ENCODE measurements at places on chromosomes 13 and 19. TPM values are rescaled to one million over a fixed set of nuclear protein-coding genes. Genes with fewer than 3 reads are reported as not detected.

The KLHL1 gene
- 69.3 TPM for total RNA-seq

The MED26 gene
- total RNA-seq, result 4.2 TPM

The CD70 gene
- not detected for total RNA-seq

The SUGT1 gene
- 65.9 TPM for total RNA-seq

The ZNF850 gene
- total RNA-seq, result 6.4 TPM

The ZNF208 gene
- 23.4 TPM for total RNA-seq

The EPSTI1 gene
- total RNA-seq, result 2.0 TPM

The KCNC3 gene
- 2.2 TPM for total RNA-seq

The MIR17HG gene
- 11.3 TPM for total RNA-seq

The JAK3 gene
- total RNA-seq, result 0.98 TPM

The PTH2 gene
- total RNA-seq, result not detected

The CEACAM1 gene
- total RNA-seq, result not detected

The IRGC gene
- total RNA-seq, result not detected

The RASAL3 gene
- total RNA-seq, result 0.25 TPM

The SCEL gene
- 0.25 TPM for total RNA-seq

The TBCB gene
- 274 TPM for total RNA-seq

The SH2D3A gene
- total RNA-seq, result under 0.01 TPM

The ZNF177 gene
- total RNA-seq, result 10.1 TPM

The CKM gene
- total RNA-seq, result not detected

The SLC46A3 gene
- total RNA-seq, result 2.2 TPM

The PRODH2 gene
- not detected for total RNA-seq

The NXNL1 gene
- total RNA-seq, result not detected

The EFNB2 gene
- 73.0 TPM for total RNA-seq

The ZNF575 gene
- 0.49 TPM for total RNA-seq

The PABPC3 gene
- total RNA-seq, result 0.25 TPM

Data from temporal lobe (tissue), 4 donors.